ENCODE measurements at places on chromosomes 16 and 17. TPM values are rescaled to one million over a fixed set of nuclear protein-coding genes. Genes with fewer than 3 reads are reported as not detected.

DNA sequence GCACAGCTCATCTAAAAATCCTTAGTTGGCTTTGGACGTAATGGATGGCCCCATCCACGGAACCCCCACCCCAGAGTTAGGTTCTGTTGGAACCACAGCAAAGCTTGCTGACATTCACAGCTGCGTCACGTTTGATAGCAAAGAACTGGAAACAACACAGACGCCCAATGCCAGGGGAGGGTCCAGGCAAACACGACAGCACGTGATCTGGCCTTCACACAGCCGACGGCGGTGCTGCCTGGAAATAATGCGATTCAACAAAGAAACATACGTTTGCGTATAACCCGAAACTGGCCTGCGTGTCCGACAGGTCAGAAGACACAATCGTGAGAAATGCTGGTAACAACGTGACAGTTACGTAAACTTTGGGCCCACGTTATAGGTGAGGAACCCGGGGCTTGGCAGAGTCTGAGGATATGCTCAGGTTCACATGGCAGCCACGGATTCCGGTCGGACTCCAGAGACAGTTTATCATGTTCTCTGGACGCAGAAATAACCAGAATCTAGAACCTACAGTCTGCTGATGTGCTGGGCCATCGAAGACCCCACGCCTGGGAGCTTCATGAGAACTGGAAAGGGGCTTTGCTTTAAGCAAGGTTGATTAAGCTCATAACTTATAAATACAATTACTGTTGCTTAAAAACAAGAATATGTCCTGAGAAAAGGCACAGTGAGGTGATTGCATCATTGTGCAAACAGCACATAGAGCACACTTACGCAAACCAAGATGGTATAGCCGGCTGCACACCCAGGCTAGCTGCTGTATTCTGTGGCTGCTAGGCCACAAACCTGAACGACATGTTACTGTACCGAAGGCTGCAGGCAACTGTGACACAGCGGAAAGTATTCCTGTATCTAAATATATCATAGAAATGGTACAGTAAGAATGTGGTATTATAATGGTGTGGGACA lies 70.4 kb downstream of the RPH3AL start:
- H3K4me3 ChIP-seq = no peak overlapping the region
- H3K27ac ChIP-seq = no peak overlapping the region
- no peaks in the 10 kb centered on the region for H3K36me3 ChIP-seq
- DNase-seq = no peak
- H3K27me3 ChIP-seq = no peaks in the 10 kb centered on the region
- H3K4me1 ChIP-seq = no peaks in the 10 kb centered on the region

- H3K4me3 ChIP-seq = no peak overlapping the region
- H3K36me3 ChIP-seq = no peaks in the 10 kb centered on the region
- H3K4me1 ChIP-seq = no peaks in the 10 kb centered on the region
- H3K27me3 ChIP-seq = no peaks in the 10 kb centered on the region
- no peak overlapping the region for H3K27ac ChIP-seq
Measured at GRCh38 chr17:37713028-37713431, 31.8 kb downstream of the HNF1B start.

DNA sequence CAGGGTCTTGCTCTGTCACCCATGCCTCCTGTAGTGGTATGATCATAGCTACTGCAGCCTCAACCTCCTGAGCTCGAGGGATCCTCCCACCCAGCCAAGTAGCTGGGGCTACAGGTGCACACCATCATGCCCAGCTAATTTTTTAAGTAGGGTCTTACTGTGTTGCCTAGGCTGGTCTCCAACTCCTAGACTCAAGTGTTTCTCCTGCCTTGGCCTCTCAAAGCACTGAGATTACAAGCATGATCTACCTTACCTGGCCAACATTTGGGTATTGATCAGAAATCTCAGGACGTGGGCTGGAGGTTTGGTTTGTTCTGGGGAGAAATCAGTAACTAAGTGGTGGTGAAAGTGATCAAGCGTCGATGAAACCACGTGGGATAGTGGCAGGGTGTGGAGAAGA lies 4.1 kb downstream of the CHD9 start:
- no peak overlapping the region for H3K27ac ChIP-seq
- no peak overlapping the region for H3K4me3 ChIP-seq
- H3K4me1 ChIP-seq = peaks cover 37% of the 10 kb centered on the region
- DNase-seq = no peak

- no peak overlapping the region for H3K4me3 ChIP-seq
- peak overlapping the region; percentile 71 for H3K27ac ChIP-seq
- DNase-seq = peak; percentile 73
- H3K36me3 ChIP-seq = peaks cover 21% of the 10 kb centered on the region
Measured at GRCh38 chr17:78416791-78417530, 38.5 kb downstream of the PGS1 start.

- H3K27me3 ChIP-seq = no peaks in the 10 kb centered on the region
- H3K4me3 ChIP-seq = no peak overlapping the region
- peaks cover 58% of the 10 kb centered on the region for H3K36me3 ChIP-seq
- H3K27ac ChIP-seq = peak overlapping the region; percentile 71
Measured at GRCh38 chr16:87344931-87345631, 27.9 kb upstream of the C16orf95 start.

- H3K27me3 ChIP-seq = no peaks in the 10 kb centered on the region
- H3K36me3 ChIP-seq = no peaks in the 10 kb centered on the region
- no peak overlapping the region for H3K4me3 ChIP-seq
- DNase-seq = no peak
Measured at GRCh38 chr16:86437348-86437747, 73.0 kb upstream of the FOXF1 start.

DNA sequence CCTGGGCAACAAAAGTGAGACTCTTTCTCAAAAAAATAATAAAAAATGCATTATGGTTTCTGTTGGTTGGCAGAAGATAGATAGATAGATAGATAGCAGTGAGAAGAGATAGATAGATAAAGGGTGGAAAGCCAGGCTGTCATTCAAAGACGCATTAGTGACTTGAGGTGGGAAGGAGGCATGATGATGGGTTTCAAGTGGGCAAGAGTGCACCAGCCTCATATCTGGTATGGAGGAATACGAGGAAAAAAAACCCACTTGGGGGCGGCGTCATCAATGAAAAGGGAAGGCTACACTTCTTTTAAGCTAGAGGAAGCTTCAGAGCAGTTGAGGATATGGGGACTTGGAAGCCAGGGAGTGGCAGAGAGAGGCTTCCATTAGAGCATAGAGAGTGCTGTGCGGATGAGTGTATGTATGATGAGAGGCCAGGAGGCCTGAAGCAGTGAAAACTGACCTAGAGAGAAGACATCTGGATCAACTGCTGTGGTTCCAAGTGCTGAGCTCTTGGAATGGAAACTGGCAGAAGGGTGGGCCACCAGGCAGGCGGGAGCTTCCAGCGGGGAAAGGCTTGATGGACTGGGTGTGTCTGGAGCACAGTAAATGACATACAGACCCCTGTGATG lies 31.8 kb downstream of the CEP95 start:
- H3K27ac ChIP-seq = no peak overlapping the region
- DNase-seq = no peak
- H3K4me1 ChIP-seq = no peaks in the 10 kb centered on the region
- no peaks in the 10 kb centered on the region for H3K27me3 ChIP-seq
- H3K4me3 ChIP-seq = no peak overlapping the region

GRCh38 chr17:80959330-80960036 lies 32.2 kb upstream of the CHMP6 start:
- no peak overlapping the region for H3K4me3 ChIP-seq
- H3K4me1 ChIP-seq = no peaks in the 10 kb centered on the region
- H3K27ac ChIP-seq = peak overlapping the region; percentile 92
- peaks cover 4% of the 10 kb centered on the region for H3K36me3 ChIP-seq
- peak; percentile 85 for DNase-seq
- H3K27me3 ChIP-seq = no peaks in the 10 kb centered on the region

The SLC9A5 gene
- 2.4 TPM for total RNA-seq
